CD4-positive, alpha-beta T cell treated with Interleukin-4 for 4 hours (primary cell): ENCODE measurements at places on chromosomes 6 and 20.

- DNase-seq: no peak
These were observed 10.5 kb upstream of the CLDN20 start for GRCh38 chr6:155253337-155253736.

DNA sequence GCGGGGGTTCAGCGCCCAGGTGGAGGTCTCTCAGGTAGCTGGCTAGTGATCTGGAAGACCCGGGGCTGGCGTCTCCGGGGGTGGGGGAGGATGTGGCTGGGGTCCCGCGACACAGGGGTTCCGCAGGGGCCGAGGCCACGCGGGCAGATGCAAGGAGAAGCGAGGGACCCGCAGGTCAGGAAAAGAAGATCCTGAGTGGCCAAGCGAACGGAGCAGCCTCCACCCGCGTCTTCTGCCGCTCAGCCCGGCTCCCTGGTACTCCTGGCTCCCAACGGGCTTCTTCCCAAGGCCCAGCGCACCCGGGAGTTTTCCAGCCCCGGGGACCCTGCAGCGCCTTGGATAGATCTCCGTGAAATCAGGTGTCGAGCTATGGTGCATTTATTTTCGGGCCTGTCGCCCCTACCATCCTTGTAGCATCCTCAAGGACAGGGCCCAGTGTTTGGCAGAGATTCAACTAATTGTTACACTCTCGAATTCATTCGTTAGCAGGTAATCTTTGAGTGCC lies 682 bp upstream of the CHD6 start:
- DNase-seq: no peak

DNA sequence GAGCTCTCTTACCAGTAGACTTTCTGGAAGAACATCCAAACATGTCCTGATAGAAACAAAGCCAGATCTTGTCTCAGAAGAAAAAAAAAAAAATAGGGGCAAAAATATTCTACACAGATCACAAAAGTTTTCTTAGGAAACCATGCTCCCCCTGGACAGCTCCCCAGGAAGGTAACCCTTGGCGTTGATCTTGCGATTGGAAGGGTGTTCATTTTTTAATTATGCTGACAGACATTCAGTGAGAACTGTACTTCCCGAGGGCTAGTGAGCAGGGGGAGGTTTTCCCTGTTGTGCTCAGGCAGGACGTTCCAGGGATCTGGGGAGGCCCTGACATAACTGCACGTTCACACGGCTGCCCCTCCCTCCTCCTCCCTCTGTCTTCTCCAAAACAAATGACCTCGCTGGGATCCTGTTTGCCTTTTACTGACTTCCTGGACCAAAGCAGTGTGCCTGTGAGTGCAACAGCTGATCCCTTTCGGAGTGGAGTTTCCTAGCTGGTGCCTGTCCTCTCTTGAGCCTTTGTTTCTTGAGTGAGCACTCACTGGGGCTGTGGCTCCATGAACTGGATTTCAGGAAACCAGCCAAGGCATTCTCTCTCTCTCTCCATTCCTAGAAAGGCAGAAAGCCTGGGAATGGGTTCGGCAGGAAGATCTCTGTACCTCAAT lies 46.7 kb downstream of the MARCKS start:
- no peak for DNase-seq

- DNase-seq: no peak
These were observed 172.9 kb upstream of the FBXL4 start for GRCh38 chr6:99120641-99121040.

DNA sequence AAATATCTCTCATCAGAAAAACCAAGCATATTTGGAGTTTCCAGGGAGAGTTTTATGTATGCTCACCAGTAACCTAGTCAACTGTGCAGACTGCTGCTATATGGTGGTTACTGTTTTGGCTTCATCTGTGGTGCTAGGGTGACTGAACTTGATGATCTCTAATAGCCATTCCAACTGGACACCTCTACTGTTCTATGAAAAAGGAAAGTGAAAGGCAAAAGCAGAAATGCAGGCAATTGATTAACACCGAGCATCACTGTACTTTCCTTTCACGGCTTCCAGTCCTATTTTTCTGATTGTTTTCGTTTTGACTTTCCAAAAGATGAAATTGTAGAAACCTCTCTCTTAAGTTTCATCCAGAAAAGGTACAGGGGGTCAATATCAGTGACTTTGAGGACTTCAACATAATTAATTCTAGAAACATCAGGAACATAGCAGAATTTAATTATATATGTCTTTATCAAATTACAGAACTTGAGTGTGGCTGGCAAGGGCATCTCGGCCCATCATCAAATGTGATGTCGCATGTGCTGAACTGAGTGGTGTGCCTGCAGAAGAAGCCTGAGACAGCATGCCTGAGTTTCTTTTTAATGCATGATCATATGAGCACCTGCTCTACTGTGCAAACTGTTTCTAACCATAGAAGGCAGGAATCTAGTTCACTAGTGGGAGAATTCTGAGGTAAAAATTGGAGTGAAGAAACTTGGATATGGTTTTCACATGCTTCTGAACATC lies 464.3 kb upstream of the FLRT3 start:
- no peak for DNase-seq

DNA sequence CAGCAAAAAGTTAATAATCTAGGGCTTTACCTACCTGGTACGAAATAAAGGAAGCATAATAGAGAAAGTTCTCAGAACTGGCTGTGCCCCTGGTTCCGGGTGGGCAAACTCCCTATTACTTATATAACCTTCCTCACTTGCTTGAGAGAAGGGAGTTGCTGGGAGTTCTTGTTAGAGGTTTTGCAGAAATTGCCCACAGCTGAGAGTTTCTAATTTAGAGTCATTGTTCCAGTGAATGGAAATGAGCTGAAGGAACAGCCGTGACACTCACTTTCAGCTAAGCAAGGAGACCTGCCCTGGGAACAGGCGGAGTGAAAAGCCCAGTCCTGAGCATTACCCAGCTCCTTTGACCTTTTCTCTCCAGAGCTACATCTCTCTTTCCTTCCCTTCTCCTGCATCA lies 594.6 kb upstream of the FLRT3 start:
- DNase-seq: no peak

- DNase-seq: no peak
These were observed 363.5 kb downstream of the SYNE1 start for GRCh38 chr6:152273638-152274037.

GRCh38 chr6:13866301-13866700 lies 51.9 kb upstream of the MCUR1 start:
- no peak for DNase-seq

DNA sequence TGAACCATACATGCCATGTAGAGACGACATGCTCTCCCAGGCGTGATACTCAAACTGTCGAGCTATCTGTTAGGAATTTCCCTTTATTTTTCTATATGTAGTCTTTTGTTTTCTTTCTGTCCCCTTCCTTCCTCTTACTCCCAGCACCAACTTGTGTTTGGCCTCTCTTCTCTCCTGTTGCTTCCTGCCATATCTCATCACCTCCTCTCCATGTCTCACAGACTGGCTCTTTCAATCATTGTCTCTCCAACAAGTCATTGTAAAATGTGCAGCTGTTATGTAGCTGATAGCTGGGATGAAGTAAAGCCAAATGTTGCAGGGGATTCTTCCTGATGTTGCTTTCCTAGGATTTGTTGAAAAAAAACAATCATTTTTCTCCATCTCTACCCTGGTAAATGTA lies 234.5 kb downstream of the TMEM242 start:
- DNase-seq: no peak

GRCh38 chr6:79869184-79869583 lies 78.2 kb downstream of the ELOVL4 start:
- DNase-seq: no peak

DNA sequence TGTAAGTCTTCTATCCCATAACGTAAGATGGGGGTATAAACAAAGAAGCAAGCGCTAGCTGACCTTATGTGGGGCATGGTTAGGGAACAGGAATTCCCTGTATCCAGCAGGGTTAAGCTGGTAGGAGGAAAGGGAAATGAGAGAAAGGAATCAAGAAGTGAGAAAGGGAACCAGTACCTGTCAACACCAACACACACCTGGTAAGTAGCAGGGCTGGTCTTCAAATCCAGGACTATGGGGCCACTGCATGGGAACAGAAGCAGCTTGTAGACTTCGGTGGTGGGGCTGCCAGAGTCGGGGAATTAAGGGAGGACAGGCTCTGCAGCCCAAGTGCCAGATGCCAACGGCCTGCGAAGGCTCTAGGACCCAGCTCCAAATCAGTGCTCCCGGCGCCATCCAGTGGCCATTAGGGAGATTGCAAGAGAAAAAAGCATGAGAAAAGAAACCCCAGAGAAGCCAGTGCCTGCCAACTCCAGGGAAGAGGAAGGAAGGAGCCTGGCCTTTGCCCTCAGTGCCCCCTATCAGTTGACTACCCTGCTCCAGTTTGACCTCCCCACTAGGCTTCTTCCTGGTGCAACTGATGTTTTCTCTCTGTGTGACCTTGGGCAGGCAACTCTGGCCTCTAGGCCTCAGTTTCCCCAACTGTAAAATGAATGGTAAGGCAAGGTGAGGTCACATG lies 15.8 kb upstream of the RBPJL start:
- peak; percentile 65 for DNase-seq

- DNase-seq: no peak
These were observed 629.3 kb downstream of the GRIK2 start for GRCh38 chr6:102022803-102023202.

DNA sequence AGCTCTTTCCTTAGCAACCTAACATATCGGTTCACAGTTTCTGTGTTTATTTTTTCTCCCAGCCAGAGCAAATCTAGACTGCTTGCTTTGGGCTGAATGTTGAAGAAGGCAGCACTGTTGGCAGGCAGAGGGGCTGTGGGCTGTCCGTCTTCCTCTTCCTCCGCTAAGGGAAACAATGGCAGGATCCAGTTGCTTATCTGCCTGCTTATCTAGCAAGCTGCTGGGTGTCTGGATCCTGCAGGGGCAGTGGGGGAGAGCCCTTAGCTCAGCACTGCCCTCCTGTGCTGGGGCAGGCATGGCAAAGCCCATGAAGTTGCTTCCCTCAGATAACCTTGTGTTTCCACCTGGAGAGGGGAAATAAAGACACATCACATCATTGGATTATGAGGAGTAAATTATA lies 92.7 kb upstream of the CD93 start:
- no peak for DNase-seq
